ENCODE measurements at places on chromosomes 5 and 9. TPM values are rescaled to one million over a fixed set of nuclear protein-coding genes. Genes with fewer than 3 reads are reported as not detected.

PCDHGC4 gene
- 1.8 TPM for total RNA-seq

DNA sequence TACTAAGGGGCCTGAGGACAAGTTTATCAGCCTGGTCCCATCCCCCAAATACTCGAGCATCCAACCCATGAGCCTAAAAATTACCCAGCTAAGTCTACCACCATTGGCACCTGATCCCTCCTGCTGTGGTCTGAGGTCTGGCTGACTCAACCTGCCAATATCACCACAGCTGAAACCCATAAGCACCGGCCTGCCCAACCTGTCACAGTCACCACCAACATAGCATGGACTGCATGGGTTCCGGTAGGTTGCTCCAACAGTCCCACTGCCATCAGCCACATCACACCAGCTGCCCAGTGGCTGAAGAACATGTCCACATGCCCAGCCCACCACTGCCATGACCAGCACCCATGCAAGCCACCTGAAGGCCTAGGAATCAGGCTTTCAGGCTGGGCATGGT, 495.0 kb downstream of the PRELID2 start:
- DNase-seq = no peak
- no peaks in the 10 kb centered on the region for H3K36me3 ChIP-seq
- H3K4me1 ChIP-seq = no peaks in the 10 kb centered on the region

- H3K4me1 ChIP-seq = peaks cover 51% of the 10 kb centered on the region
- peak overlapping the region; percentile 55 for H3K27ac ChIP-seq
- no peak for DNase-seq
- no peaks in the 10 kb centered on the region for H3K36me3 ChIP-seq
- no peak overlapping the region for H3K4me3 ChIP-seq
Measured at GRCh38 chr9:129332581-129332980, 154.5 kb upstream of the IER5L start.

GRCh38 chr5:133245191-133246052, 193.6 kb downstream of the HSPA4 start:
- no peak overlapping the region for H3K27ac ChIP-seq
- no peak overlapping the region for H3K4me3 ChIP-seq
- no peaks in the 10 kb centered on the region for H3K27me3 ChIP-seq
- H3K4me1 ChIP-seq = peaks cover 20% of the 10 kb centered on the region

DNA sequence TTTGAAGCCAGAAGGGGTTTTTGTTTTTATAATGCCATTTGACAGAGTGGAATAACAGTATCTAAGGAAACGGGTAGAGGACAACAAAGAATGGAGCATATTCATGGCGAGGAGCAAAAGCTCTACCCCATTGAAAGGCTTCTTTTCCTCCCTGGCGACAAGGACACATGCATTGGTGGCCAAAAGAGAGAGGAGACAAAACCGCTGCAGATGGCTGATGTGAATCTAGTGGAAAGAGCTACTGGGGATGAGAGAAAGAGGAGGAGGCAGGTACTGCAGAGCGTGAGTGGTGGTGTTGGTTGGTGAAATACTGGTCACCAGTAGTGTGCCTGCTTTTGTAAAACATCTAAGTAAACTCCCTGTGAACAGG, 491 bp downstream of the APC start:
- H3K4me3 ChIP-seq = peak overlapping the region; percentile 62
- no peaks in the 10 kb centered on the region for H3K27me3 ChIP-seq
- H3K27ac ChIP-seq = peak overlapping the region; percentile 61
- peaks cover 5% of the 10 kb centered on the region for H3K4me1 ChIP-seq
- no peak for DNase-seq
- no peaks in the 10 kb centered on the region for H3K36me3 ChIP-seq
